ENCODE measurements at places on chromosomes 4 and X.

- DNase-seq = no peak
These were observed 903.0 kb upstream of the SLIT2 start for GRCh38 chr4:19348746-19349145.

GRCh38 chr4:176123710-176124407 is 58.2 kb downstream of the WDR17 start:
- peak; percentile 46 for DNase-seq

DNA sequence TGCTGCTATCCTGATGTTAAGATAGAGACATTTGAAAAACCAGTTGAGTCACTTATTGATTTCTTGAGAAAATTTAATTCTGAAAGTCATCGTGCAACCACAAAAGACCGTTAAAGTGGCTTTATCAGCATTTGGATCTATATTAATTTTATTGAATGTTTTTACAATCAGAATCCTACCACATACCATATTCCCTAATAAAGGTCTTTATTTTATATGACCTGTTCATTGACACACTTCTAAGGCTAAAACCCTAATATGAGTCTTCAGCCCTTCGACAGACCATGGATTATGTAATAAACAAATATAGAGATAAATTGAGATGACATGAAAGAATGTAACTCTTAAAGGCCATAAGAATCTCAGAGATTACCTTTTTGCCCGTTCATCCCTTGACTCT is 68.1 kb downstream of the BANK1 start:
- DNase-seq = no peak

DNA sequence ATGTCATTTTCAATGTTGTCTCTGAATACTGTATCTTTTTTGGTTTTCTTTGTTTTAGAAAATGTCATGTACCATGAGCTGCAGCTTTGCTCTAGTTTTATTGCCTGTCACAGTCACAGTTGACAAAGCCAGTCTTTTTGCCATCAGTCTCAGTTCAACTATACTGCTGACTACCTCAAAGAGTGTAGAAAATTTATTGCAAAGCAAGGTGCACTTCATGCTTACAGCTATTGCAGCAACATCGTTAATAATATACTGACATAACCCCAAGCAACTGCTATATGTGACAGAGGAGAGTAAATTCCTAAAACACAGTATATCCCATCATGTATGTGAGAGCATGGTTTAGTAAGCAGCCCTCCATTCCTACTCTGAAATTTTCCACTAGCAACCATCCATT is 2022.3 kb downstream of the ARAP2 start:
- no peak for DNase-seq
